ENCODE measurements at places on chromosomes 5 and 9.

GRCh38 chr9:69809304-69809863, 11.2 kb upstream of the CFAP95 start:
- no peak for DNase-seq

- DNase-seq, result no peak
Measured at GRCh38 chr9:89890326-89890980, 285.6 kb downstream of the GADD45G start.

GRCh38 chr5:135318037-135318436, 81.0 kb downstream of the MACROH2A1 start:
- DNase-seq, result no peak

- DNase-seq, result no peak
Measured at GRCh38 chr9:84300271-84300670, 40.3 kb downstream of the SLC28A3 start.

DNA sequence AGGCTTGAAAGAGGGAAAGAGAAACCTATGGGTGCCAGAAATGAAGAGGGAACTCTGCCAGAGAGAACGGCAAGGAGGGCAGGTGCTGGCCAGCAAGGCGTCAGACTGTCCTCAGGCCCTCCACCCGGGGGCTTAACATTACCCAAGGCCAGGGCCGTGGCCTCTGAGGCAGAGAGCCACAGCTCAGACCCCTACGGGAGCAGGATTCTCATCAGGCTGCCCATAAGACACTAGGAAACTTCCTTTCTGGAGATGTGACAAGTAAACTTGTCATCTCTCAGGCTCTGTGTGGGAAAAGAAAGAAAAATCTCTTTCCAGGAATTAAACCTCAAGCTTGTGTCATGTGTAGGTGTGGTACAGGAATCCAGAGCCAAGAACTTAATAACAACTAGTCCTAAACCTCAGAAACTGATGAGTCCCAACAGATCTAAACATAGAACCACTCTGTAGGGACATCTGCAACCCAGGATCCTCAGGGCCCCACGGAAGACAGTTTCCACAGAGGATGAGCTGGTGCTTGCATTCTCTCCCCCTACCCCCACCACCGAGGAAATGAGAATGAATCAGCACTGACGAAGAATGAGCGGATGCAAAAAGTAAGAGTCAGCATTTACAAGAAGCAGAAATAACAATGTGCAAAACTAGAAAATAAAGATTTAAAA, 74.3 kb downstream of the DCP2 start:
- no peak for DNase-seq

DNA sequence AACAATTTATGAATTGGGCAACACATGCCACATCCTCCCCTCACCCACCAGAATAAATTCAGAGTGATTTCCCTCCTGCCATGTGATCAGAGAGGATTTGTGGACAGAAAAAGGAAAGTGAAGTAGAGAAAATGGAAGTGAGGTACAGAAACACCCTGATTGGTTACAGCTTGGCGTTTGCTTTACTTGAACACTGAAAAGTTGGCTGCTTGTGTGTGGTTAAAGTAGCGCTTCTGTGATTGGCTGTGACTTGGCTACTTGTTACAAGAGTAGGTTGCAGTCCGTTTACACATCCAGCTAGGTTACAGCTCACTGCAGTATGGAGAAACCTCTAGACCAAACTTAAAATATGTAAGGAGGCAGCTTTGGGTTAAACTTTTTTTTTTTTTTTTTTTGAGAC, 205.2 kb upstream of the ZNF608 start:
- no peak for DNase-seq

Data from stimulated activated CD4-positive, alpha-beta T cell treated with anti-CD3 and anti-CD28 coated beads, Interleukin-12 subunit alpha, Interleukin-12 subunit beta, amount 100 ng/mL, for 4 hours (primary cell).